ENCODE measurements at places on chromosomes 6 and 20. TPM values are rescaled to one million over a fixed set of nuclear protein-coding genes. Genes with fewer than 3 reads are reported as not detected.
A peak's percentile ranks its signal among the peaks of the same experiment; 100 is the strongest.

The GRM1 gene
- total RNA-seq = 0.53 TPM

The LY6G6F gene
- total RNA-seq = not detected

The ADGB gene
- not detected for total RNA-seq

The BACH2 gene
- 0.31 TPM for total RNA-seq

The SPEF1 gene
- not detected for total RNA-seq

The COX4I2 gene
- total RNA-seq = not detected

The COX7A2 gene
- total RNA-seq = 526 TPM

The SOD2 gene
- 48.3 TPM for total RNA-seq

The RAET1L gene
- total RNA-seq = not detected

The GPR6 gene
- total RNA-seq = not detected

The STX11 gene
- not detected for total RNA-seq

The KIFC1 gene
- total RNA-seq = 52.4 TPM

The LPA gene
- not detected for total RNA-seq

The SLC52A3 gene
- total RNA-seq = not detected

GRCh38 chr6:138291036-138291848, 73.0 kb upstream of the PBOV1 start:
- no peak for DNase-seq

GRCh38 chr20:50366270-50367103, 143.7 kb upstream of the PTPN1 start:
- peak; percentile 93 for DNase-seq

DNA sequence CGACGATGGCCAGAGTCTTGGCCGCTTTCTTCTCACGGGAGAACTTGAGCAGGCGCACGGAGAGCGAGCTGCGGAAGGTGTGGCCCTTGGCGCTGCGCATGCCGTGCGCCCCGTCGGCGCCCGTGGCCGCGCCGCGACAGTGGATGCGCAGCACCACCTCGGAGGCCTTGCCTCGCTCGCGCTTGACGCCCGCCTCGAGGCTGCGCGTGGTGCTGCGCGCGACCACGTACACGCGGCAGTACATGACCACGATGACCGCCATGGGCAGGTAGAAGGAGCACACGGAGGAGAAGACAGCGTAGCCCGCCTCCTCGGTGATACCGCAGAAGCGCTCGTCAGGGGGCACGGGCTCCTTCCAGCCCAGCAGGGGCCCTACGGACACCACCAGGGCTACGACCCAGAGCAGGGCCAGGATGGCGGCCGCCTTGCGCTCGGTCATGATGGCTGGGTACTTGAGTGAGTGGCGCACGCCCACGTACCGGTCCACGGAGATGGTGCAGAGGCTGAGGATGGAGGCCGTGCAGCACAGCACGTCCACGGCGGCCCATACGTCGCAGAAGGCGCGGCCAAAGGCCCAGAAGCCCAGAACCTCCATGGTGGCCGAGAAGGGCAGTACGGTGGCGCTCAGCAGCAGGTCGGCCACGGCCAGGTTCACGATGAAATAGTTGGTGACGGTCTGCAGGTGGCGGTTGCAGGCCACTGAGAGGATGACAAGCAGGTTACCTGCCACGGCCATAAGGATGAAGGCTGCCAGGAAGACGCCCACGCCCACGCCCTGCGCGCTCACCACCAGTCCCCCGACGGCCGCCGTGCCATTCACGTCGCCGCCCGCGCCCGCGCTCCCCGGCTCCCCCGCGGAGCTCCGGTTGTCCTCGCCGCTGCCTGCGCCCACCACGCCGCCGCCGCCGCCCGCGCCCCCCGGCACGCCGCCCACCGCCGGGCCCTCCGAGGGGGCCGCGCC, 232.8 kb upstream of the RNF24 start:
- no peak for DNase-seq

GRCh38 chr20:19932170-19932667, 84.9 kb upstream of the NAA20 start:
- no peak for DNase-seq

DNA sequence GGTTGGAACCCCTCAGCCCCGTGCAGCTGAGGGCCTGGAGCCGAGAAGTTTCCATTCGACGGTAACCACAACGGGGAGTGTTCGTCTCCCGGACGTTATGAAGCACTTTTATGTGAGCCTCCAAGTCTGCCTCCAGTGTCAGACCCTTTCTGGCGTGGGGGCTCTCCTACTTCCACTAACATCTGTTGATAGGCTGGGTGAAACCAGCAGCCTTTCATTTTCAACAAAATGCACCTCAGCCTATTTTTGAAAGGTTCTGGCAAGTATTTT, 257.4 kb downstream of the THBS2 start:
- DNase-seq = no peak

- no peak for DNase-seq
Measured at GRCh38 chr6:12544821-12545565, 171.6 kb upstream of the PHACTR1 start.

DNA sequence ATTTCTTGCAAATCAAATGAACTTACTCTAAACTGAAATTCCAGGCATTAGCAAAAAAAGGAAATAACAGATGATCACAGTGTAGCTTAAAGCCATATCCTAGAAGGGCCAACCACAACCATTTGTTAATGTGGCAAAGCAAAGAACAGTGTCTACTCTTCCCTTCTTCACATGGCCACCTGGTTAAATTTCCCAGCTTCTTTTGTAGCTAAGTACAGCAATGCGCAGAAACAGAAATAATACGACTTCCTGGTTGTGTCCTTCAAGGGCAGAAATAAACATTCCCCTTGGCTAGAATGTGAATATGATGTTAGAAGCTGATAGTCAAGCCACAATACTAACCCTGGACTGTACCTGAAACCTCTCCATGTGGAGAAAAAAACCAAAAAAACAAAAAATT, 9.6 kb downstream of the SNX3 start:
- DNase-seq = no peak

- DNase-seq = peak; percentile 69
Measured at GRCh38 chr6:49409951-49410542, 53.0 kb downstream of the MMUT start.

DNA sequence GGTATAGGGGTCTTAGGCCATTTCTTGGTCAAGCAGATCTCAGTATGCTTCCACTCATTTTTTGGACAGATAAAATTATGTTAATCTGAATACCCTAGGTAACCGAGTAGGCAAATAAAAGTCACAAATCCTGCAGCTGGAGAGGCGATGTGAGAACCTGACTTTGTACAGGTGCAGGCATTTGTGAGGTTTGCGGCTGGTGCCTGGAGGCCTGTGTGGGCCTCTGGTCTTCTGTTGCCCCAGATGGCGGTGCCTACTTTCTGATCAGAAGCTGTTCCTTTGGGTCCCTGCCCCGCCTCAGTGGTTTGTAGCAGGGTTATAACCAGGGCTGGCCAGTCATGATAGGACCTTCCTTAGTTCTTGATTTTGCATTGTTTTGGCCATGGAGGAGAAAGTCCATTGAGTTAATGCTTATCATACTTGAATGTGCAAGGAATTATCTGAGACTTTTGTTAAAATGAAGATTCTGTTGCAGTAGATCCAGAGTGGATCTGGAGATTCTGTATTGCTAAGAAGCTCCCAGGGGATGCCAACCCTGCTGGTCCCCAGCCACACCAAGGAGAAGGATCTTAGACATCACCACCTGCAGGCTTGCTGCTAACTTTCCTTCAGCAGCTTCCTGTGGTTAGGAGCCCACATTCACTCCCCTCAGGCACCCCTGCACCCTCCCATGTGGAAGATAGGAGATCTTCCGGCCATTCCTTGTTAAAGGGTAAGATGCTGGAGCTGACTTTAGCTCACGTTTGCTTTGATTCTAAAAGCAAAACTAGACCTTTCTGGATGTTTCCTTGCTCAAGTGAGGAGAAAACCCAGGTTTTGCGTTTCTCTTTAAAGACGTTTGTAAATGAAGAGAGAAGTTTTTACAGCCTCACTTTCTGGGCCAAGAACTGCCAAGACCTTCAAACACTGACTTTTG, 50.7 kb downstream of the LRRC1 start:
- DNase-seq = no peak

DNA sequence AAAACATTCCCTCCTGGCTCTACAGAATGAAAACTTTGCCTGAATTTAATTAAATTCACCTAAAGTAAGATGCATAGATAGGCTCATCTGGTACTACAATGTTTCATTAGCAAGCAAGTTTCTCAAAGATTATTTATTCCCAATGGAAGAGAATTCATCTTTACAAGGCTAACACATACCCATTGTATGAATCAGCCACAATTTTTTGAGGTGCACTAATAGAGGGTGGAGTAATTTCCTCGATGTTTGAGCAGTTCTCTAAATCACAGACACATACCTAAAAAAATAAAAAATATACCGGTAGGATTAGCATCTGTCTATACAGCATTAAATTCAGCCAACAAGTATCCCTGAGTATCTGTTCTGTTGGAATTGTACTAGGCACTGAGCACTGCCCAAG, 32.7 kb downstream of the ROS1 start:
- DNase-seq = no peak

DNA sequence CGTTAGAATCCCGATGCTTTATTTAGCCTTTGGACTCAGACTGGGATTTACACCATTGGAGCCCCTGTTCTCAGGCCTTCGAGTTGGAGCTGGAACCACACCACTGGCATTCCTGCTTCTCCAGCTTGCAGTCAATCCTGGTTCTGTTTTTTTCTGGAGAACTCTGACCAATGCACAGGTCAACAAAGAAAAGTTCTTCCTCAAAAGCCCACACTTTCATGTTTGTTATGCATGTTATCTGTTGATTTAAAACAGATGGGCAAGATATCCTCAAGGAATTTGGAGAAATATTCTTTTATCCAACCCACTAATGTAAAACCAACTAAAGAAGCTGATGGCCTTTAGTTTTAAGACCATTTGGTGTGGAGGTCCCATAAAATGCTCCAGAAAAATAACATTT, 205.7 kb downstream of the ANKRD60 start:
- no peak for DNase-seq

DNA sequence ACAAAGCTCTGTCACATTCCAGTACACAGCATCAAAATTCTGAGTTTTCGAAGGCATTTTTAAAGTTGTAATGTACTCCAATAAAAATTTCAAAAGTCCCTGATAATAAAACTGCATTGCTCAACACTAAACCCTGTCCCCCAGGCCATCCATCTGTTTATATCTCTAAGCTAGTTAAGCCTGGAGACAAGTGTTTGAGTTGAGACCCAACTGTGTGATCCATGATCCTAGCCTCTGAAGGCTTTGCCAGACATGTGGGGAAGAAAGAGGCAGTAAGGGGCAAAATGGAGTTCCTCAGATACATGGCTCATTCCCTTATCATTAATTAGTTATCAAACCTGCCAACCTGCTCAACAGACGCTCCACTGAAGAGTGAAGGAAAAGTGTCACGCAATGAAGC, 198.4 kb downstream of the ISM1 start:
- no peak for DNase-seq

- no peak for DNase-seq
Measured at GRCh38 chr6:11245381-11246256, 13.2 kb upstream of the NEDD9 start.

GRCh38 chr20:64230461-64231145, 24.9 kb upstream of the PCMTD2 start:
- no peak for DNase-seq

DNA sequence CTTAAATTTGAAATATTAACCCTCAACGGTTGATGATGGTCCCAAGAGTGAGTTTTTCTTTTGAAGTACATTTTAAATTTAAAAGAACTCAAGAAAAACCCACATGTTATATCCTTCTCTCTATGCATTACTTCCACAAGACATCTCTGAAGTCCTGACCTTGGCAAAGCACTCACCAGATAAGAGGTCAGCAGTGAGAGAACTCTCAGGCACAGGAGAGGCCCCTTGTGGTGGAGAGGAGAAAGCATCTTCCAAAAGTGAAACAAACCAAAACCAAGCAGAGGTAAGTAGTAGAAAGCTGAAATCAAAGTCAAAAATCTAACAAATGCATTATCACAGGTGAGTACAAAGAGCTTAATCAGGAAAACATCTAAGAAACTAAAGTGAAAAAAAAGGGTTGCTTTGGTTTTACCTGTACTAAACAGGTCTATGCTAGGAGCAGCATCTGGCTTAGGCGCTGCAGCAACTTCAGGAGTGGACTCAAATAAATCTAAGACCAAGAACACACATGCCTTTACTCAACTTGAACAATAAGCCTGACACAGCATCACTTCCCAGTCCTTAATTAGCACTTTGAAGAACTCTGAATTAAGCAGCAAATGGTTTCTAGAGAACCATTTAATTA, 80.5 kb downstream of the PRSS35 start:
- DNase-seq = peak; percentile 26

DNA sequence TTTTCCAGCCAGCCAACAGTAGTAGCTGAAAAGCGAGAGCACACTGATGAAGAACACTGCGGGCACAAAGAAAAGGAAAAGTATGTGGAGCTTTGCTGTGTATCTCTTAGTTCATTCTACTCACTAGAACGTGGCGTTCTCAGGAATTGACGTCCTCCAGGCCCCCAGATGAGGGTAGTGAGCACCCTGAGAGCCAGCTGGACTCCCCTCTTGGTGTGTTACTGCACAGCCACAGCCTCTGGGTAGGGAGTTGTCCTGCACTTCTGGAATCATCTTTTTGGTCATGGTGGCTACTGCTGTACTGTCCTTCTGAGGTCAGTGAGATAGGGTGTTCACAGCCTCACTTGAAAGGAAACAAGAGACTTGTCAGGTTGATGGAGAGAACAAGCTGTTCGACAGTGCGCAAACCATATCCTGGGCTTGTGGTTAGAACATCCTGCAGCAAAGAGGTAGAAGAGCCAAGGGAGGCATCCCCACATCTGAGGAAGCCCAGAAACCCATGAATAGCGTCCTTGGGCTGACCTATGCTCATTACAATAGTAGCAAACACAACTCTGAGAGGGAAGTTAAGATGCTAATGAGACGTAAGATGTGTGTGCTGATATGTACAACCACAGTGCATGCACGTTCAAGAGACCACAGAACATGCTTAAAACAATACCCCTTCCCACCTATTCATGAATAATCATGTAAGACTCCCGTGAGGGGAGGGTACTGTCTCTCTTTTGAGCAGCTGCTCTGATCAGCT, 14.6 kb upstream of the HLA-F start:
- no peak for DNase-seq

- DNase-seq = no peak
Measured at GRCh38 chr6:6886171-6886885, 221.4 kb upstream of the RREB1 start.

DNA sequence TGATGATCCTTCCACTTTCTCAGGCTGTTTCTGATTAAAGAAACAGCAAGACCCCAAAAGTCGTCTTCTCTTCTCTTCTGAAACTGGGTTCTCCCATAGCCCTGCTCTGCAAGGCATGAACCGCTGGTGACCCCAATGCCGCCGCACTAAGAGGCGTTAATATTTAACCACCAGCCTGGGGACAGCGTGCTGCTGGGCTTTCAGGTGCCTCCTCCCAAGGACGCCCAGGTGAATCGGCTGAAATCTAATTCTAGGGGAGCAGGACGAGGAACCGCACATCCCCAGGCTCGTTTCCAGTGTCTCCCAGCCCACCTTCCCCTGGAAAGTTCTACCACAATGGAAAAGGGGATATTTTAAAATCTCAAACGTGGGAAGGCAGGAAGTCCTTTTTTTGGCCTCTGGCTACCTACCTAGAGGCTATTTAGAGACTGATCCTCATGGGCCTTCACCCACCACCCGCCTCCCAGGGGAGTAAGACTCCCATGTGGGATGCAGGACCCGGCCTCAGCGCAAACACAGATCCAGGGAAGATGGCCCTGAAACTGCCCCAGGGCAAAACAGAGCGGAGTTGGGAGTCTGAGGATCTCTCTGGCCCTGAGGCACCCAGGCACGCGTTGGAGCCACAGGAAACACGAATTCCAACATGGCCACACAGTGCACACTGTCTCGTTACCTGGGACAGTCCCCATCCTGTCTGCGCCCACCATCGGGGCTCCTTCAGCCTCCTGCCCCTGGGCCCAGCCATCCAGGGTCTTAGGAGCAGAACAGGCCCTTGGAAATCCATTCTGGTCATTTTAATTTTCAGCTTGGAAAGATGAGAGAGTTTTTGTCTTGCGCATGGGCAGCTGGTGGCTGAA, 56.2 kb downstream of the BMP7 start:
- no peak for DNase-seq

GRCh38 chr6:126535138-126535537, 195.2 kb downstream of the CENPW start:
- no peak for DNase-seq

Measured in H4 (cell line).